ENCODE measurements at places on chromosomes 7 and 10.

DNA sequence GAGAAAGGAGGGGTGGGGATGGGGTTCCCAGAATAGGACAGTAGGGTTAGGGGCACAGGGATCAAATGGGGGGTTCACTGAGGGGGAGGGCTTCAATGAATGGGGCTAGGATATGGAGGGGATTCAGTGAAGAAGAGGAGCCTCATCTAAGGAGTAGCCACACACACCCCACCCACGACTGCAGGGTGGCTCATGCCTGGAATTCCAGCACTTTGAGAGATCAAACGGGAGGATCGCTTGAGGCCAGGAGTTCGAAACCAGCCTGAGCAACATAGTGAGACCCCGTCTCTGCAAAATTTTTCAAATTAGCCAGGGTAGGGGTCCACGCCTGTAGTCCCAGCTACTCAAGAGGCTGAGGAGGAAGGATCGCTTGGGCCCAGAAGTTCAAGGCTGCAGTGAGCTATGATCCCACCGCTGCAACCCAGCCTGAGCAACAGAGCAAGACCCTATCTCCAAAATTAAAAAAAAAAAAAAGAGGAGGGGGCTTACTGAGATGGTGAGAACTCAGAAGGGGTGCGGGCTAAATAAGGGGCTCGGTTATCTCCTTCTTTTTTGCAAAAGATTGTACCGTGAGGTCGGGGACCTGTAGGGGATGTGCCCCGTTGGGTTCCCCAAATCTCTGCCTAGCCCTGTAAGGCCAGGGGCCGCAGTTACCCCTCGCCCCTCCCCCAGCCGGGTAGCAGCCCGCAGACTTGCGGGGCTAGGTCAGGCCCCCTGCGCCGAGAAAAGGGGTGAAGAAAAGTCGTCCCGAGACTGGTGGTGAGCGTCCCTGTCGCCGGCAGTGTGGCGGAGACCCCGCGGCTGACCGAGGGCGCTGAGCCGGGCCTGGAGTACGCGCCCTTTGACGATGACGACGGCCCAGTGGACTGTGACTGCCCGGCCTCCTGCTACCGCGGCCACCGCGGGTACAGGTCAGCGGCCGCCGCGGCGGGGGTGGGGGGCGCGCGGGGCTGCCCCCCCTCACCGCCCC, 43.1 kb upstream of the HSPB1 start:
- DNase-seq: no peak

DNA sequence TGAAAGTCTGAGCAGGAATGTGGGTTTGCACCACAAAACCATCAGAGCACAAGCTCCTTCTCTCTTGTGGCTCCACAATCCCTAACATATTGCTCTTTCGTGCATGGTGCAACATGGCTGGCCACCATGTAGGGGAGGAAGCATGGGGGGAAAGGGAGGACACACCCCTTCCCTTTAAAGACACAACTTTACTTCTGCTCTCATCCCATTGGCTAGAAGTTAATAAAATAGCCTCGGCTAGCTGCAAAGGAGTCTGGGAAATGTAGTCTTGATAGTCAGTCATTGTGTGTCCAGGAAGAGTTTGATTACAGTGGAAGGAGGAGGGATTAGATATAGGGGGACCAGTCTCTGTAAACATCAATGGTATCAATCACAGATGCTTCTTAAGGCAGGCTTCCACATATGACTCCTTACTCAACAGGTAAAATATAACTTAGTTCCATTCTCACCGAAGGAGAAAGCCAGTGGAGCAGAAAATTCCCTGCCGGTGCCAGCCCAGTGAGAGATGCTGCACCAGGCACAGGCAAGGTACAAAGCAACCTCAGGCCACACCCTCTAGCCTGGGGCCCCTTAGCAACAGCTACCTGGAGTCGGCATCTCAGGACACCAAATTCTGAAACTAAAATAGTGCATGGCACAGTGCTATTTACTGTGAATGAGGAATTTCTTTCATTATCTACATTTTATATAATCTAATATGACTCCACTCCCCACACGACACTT, 124.7 kb upstream of the CTBP2 start:
- DNase-seq: no peak

- no peak for DNase-seq
These were observed 9.3 kb downstream of the ZNF212 start for GRCh38 chr7:149248777-149249176.

DNA sequence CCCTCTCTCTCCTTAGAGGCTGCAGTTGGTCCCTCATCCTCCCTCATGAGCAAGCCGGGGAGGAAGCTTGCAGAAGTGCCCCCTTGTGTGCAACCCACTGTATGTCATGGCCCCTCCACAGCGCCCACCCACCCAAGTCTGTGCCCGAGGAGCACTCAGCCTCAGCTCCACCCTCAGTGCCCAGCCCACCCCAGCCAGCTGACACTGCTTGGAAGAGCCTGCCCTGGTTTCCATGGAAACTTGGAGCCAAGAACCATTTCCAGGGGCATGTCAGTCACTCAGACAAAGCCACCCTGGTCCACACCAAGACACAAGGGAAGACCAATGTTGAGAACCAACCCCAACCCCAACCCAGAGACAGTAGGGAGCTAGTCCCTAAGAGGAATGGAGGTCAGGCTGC, 79.5 kb downstream of the PAX2 start:
- no peak for DNase-seq

DNA sequence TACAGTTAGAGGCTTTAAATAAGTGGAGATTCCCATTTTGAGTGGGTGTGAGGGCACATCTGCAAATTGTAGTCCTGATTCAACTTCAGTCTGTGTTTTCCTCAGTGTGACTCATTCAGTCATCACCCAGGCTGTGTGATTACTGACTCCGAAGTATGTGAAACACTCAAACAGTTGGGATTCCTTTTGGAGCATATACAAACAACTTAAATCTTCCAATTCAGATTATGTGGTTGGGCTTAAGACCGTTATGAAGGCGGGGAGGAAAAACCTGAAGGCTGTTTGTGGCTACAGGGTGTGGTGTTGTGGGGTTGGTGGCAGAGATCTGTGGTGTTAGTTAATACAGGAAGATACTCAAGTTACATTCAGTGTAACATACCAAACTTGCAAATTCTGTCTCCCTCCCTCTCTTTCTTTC, 259.7 kb upstream of the FERD3L start:
- DNase-seq: no peak

DNA sequence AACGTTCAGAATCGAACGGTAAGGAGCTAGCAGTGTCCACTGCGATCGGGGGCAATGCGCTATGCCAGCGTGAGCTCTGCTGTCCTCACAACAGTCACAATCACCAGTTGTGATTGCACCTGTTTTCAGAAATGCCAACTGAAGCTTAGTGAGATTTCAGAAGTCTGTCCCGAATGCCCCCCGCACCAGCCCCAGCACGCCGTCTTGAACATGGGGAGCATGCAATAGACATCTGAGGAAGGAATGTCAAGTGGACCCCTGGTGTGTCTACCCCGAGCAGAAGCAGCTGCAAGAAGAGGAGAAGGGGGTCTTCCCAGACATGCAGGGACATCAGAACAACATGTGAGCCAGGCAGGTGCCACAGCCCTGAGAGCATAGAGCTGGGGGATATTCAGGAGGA, 125.7 kb upstream of the CHST15 start:
- DNase-seq: no peak

DNA sequence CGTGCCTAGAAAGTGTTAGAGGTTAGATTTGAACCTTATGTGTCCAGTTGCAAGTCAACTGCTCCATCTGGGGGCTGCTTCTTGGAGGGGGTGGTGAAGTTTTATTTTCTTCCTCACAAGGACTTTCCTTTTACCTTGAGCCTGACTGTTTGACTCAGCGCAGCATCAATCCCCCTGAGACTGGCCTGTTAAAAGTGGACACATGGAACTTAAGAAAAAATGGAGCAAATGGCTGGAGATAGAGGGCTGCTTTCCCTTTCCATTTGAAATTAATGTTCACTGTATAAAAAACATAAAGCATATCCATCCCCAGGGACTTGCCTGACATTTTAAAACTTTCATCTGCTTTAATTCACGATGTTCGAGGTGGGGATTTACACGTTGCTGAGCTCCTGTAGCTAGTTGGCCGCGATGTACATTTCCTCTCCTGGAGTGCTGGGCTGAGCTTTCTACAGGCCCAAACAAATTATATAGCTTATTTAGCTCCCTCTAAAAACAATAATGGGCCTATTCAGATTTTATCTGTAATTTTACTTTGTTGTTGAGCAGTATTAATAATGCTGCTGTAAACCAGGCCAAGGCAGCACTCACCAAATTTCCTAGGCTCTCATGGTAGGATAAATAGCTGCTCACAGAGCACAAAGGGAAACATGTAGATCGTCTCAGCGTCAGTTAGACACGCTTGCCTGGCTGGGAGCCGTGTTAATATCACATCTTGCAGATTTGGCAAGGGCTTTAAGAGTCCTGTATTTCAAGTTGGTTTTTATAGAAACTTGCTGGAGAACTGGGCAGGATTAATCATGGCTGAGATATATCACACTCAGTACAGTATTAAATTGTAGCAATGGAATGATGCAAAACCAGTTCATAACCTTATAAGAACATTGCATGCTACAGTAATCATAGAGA, 251.5 kb downstream of the LRMDA start:
- no peak for DNase-seq

- DNase-seq: peak; percentile 14
These were observed 178.5 kb downstream of the NRP1 start for GRCh38 chr10:33155720-33156638.

DNA sequence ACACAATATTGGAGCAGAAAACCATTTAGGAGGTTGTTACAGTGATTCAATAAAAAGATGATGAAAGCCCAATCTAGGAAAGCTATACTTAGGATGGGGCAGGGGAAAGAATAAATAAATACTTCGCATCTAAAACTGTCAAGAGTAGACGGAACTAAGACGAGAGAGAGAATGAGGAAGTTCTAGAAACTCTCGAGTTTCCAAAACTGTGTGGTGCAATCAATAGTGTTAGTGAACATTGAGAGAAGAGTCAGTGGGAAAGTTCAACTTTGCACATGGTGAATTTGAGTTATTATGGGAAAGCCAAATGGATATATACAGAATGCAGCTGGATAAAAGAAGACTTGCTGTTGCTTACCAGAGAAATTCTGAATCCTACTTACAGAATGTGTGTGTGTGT, 133.8 kb upstream of the MEOX2 start:
- no peak for DNase-seq

GRCh38 chr10:103481974-103482531, 3.0 kb upstream of the CALHM3 start:
- peak; percentile 82 for DNase-seq

DNA sequence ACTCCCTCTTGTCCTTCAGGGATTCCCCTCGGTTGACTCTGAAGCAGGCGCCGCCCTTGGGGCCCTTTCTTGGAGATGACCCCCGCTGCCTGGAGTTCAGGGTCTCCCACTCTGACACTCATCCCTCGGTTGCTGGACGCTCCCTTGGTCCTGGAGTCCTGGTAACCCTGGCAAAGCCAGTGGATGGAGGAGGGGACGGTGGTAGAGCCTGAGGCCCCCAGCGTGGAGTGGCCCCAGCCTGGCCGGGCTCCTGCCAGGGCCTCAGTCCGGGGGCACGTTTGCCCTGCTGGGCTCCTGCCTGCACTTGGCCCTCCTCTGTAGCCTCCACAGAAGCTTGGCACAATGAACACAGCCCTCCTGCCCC, 9.3 kb upstream of the CAMK2B start:
- DNase-seq: no peak

- DNase-seq: no peak
These were observed 21.6 kb upstream of the GRID1 start for GRCh38 chr10:86388119-86388704.

GRCh38 chr7:28408960-28409715, 3.2 kb upstream of the CREB5 start:
- peak; percentile 63 for DNase-seq

GRCh38 chr10:13795653-13796555, 209.1 kb downstream of the PRPF18 start:
- DNase-seq: no peak

- no peak for DNase-seq
These were observed 74.8 kb downstream of the ADARB2 start for GRCh38 chr10:1662438-1663025.

DNA sequence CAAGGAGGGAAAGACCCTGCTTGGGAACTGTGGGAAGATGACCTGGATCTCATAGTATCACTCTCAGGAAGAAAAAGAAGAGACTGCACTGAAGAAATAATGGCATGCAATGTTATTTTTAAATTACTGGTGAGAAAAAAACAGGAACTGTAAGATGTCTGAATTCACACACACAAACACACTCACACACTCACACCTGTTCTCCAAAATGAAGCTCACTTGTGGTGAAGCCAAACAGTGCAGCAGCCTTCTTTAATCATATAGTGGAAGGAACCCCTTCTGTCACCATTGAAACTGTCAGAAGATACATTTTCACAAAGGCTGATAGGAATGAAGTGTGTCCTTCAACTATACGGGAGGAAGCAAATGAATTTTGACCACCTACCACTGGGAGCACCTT, 156.5 kb upstream of the GHITM start:
- DNase-seq: no peak

GRCh38 chr7:77382532-77382931, 33.6 kb downstream of the GSAP start:
- no peak for DNase-seq

GRCh38 chr7:151400626-151401315, 9.1 kb downstream of the WDR86 start:
- DNase-seq: no peak

DNA sequence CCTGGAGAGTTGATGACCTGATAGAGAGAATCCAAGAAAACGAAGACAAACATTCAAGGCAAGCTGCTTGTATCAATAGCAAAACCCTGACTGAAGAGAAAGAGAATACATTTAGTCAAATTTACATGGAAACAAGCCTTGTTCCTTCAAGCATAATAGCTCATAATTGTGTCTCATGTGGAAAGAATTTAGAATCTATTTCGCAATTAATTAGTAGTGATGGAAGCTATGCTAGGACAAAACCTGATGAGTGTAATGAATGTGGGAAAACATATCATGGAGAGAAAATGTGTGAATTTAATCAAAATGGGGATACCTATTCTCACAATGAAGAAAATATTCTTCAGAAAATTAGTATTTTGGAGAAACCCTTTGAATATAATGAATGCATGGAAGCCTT, 18.0 kb downstream of the RBAK start:
- DNase-seq: no peak

- DNase-seq: no peak
These were observed 32.5 kb upstream of the EFCAB10 start for GRCh38 chr7:105613611-105614330.

- DNase-seq: no peak
These were observed 28.8 kb upstream of the NMT2 start for GRCh38 chr10:15197276-15197675.

GRCh38 chr7:40570223-40570622, 435.4 kb downstream of the SUGCT start:
- DNase-seq: no peak

DNA sequence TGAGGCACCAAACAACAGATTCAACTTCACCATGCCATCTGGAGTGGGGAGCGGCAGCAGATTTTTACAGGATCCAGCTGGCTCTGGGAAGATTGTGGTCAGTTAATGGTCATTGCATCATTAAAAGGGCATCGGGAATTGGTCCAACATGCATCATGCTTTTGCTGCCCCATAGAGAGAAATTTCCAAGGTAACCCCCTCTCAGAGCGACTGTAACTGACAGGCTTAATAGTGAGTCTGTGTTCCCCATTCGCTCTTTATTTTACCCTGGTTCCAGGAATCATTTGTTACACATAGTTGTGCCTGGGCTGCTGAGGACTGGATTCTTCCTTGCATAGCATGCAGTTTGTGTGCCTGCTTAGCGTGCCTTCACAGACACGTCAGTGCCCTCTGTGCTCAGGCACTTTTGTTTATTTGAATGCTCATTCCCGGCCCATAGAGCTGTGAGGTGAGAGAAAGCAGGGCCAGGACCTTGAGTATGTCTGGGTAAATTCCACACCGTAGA, 49.9 kb downstream of the CDHR3 start:
- no peak for DNase-seq

- DNase-seq: no peak
These were observed 30.2 kb upstream of the ANKRD2 start for GRCh38 chr10:97542169-97543024.
